ENCODE measurements at places on chromosomes 3 and 15. TPM values are rescaled to one million over a fixed set of nuclear protein-coding genes. Genes with fewer than 3 reads are reported as not detected.

DNA sequence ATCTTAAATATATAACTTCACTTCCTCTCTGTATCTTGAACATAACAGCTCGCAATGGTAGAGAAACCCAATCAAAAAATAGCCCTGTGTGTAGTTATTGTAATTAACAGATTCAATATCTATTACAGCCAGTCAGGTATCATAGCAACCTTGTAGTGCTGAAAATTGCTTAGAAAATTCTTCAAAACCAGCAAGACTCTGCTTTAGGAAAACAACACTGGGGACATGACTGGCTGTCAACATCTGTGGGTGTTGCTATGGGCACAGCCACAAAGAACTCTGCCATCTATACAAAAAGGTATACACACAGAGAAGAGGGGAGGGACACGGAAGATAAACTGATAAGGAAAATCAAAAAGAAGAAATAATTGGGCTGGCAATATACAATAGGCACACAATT, 101.2 kb downstream of the WDR72 start:
- DNase-seq, result no peak

DNA sequence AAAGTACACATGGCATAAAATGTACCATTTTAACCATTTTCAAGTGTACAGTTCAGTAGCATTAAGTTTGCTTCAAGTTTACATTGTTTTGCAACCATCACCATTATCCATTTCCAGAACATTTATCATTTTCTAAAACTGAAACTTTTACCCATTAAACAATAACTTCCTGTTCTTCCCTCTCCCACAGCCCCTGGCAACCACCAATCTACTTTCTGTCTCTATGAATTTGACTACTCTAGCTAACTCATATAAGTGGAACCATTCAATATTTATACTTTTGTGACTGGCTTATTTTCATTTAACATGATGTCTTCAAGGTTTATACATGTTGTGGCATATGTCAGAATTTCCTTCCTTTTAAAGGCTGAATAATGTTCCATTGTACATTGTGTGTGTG, 19.9 kb downstream of the TMEM62 start:
- DNase-seq, result no peak

- DNase-seq, result no peak
Measured at GRCh38 chr15:85284497-85284896, 95.9 kb upstream of the AKAP13 start.

DNA sequence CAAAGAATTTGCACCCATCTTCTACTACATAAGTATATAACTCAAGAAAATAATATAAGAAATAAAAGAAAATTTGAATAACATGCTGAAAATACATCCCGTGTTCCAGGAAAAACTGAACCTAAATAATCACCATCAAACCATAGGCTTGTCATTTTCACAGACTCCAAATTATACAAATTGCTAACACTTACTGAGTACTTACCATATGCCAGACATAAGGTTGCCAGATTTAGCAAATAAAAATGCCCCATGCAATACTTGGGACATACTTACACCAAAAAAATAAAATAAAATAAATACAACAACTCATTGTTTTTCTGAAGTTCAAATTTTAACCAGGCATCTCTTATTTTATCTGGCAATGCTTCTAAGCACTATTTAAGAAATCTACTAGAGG, 760.4 kb upstream of the SEMA6D start:
- no peak for DNase-seq

- DNase-seq, result no peak
Measured at GRCh38 chr3:183265834-183266417, 12.9 kb downstream of the B3GNT5 start.

- DNase-seq, result no peak
Measured at GRCh38 chr3:124273651-124274050, 281.7 kb upstream of the ROPN1 start.

FAM107A gene
- total RNA-seq, result 79.9 TPM

DNA sequence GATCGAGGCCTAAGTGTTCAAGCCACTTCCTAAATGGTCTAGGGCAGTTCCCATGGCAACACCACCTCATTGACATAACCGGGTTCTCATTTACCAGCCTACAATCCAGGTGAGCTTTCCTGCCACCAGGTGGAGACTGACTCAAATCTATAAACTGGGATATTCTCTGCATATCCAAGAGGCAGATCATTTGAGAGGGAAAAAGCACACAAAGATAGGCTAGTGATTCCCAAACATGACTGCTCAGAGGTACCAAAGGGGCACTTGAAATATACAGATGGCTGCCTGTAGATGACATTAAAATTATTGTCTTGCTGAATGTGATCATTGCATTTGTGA, 141.3 kb upstream of the PROK2 start:
- no peak for DNase-seq

Measured in esophagus muscularis mucosa (tissue), 4 donors.